ENCODE measurements at places on chromosomes 12 and 14.

DNA sequence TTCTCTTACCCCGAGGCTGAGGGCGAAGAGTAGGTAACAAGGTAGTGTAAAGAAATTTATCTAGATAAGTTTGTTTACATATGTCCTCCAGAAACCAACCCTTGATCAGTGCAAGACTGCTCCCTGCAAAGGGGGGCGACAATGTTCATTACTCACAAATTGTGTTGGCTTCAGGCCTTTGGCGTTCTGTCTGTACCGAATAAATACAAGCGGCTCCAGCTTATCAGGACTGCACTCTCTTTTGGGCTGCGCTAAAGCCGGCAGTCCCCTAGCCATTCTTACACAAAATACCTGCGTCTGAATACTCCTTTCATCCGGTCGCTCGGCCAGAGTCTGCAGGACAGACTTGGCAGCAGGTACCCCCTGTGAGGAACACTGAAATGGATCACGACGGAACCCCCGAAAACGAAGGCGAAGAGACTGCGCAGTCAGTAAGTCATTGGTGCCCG, 116.4 kb downstream of the PPHLN1 start:
- no peak for DNase-seq

- DNase-seq = no peak
These were observed 257.6 kb downstream of the C12orf75 start for GRCh38 chr12:105588106-105588505.

DNA sequence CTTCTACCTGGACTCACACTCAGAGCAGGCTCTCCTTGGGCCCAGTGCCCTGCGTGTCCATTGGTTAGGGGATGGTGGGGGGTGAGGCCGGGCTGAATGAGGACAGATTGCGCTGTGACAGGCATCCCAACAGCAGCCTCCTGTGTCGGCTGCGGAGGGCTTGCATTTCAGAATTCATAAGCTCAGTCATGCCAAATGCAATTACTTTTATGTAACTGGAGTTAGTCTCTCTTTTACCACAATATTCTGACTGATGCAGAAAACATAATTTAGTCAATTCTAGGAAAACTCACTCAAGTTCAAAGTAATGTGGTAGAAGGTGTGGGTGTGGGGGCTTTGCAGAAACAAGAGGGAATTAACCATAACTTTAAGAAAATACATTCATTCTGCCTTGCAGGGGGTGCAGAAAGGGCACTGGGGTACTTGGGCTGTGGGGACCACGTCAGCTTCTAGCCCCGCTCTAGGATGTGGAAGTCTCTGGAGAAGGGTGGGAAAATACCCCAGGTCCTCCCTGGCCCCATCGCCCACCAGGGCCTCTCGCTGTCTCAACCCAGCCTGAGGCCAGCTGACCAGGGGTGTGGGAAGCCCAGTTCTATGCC, 257.7 kb downstream of the ADGRD1 start:
- no peak for DNase-seq

- no peak for DNase-seq
These were observed 399.5 kb downstream of the PDZRN4 start for GRCh38 chr12:41587574-41587973.

DNA sequence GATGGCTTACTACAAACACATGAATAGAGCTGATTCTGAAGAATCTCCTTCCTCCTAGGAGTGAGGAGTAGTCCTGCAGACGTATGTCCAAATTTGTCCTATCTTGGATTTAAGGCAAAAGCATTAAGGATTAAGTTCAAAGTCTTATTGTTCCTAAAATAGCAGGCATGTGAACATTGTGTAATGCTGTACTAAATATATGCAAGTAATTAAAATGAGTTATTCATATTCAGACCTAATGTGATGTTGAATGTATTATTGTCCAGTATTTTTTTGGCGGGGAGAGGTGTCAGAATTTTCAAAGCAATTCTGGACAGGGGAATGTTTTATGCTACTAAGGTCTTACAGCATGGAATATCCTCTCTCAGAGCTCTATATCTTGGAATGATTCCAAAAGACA, 60.7 kb upstream of the STK38L start:
- no peak for DNase-seq

GRCh38 chr14:69261761-69262331, 1.9 kb downstream of the GALNT16 start:
- no peak for DNase-seq

Measured in ovary (tissue), 10 donors.